ENCODE measurements at places on chromosomes 4 and X. TPM values are rescaled to one million over a fixed set of nuclear protein-coding genes. Genes with fewer than 3 reads are reported as not detected.

SLC7A11 gene
- 0.46 TPM for polyA plus RNA-seq

MMAA gene
- 6.3 TPM for polyA plus RNA-seq

DNA sequence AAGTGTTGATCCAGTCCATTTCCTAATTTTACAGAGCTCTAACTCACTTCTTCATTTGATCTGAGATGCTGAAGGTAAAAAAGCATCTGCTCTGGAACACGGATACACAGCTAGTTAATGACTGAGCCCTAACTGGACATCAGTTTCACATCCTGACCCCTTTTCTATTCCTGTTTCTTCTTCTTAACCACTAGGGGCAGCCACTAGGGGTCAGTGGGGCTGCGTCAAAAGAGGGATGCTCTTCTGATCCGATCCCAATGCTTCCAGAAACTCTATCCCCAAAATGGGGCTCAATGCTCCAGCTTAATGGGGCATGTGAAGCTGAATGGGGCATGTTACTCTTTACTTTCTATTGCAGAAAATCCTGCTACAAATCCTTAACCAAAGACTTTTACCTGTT lies 33.4 kb upstream of the PHKA2 start:
- DNase-seq = peak; percentile 15

GRCh38 chrX:142186103-142186502 lies 19.0 kb downstream of the MAGEC2 start:
- no peak for DNase-seq

GRCh38 chrX:71859637-71860036 lies 51.0 kb upstream of the NHSL2 start:
- DNase-seq = peak; percentile 13

- no peak for DNase-seq
These were observed 63.7 kb upstream of the HHIP start for GRCh38 chr4:144582105-144582850.

GYG2 gene
- 3.0 TPM for polyA plus RNA-seq

CSAG3 gene
- polyA plus RNA-seq = not detected

- no peak for DNase-seq
These were observed 9.5 kb downstream of the ASB5 start for GRCh38 chr4:176259330-176260090.

DNA sequence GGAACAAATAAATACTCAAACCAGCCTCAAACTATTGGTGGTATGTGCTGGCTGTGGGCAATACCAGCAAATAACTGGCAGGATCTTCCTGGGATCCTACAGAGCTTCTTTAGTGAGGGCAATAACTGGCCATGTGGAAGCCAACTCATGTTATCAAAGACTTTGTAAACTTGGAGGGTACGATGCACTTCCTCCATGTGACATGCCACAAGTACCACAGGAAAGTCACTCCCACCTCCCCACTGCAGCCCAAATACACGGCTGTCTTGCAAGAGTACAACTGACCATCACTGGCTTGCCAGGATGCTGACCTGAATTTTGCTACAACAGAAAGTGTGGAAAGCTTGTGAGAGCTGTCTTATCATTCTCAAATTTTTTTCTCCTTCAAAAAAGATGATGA lies 93.3 kb upstream of the MAML3 start:
- no peak for DNase-seq

- DNase-seq = no peak
These were observed 10.9 kb downstream of the DCK start for GRCh38 chr4:71004281-71004851.

GRCh38 chr4:74961230-74961629 lies 28.3 kb downstream of the PARM1 start:
- no peak for DNase-seq

- no peak for DNase-seq
These were observed 12.3 kb upstream of the CHRNA9 start for GRCh38 chr4:40322811-40323210.

DNA sequence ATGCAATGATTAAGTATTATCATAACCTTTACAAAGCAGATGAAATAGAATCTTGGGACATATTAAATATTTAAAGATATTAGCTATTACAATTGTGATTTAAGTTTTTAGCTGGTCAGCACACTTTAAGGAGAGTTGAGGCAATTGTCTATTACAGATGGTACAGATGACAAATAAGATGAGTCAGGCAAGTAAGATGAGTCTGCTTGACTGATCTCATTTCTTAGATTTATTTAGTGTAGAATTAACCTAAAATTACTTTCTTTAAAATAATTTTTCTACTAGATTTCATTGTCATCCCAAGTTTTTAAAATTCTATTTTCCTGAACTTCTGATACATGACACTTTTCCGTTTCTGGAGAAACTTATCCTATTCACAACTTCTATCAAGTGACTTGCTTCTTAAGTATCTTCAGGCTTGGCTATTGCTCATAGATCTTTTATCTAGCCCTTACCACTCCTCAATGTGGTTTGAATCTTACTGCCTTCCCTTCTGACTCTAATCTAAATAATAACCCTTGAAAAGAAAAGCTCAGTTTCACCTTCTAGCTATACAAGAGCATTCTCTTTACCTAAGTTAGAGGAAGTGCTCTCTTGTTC lies 32.9 kb downstream of the CXCL1 start:
- no peak for DNase-seq

PACRGL gene
- 13.3 TPM for polyA plus RNA-seq

DNA sequence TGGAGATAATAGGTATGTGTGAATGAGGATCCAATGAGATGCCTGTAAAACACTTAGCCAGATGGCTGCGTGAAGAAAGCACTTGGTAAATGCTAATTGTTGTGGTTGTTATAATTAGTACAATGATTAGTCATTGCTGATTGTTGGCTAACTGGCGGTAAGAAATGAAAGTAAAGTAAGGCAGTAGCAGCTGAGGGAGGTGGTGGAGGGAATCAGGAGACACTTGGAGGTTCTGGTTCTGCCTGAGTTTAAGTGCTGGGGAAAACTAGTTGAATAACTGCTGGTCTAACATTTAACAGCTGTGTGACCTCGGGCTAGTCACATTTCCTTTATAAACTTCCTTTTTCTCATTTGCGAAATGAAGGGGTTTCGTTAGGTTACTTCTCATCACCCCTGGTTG lies 30.9 kb downstream of the CD38 start:
- DNase-seq = no peak

DNA sequence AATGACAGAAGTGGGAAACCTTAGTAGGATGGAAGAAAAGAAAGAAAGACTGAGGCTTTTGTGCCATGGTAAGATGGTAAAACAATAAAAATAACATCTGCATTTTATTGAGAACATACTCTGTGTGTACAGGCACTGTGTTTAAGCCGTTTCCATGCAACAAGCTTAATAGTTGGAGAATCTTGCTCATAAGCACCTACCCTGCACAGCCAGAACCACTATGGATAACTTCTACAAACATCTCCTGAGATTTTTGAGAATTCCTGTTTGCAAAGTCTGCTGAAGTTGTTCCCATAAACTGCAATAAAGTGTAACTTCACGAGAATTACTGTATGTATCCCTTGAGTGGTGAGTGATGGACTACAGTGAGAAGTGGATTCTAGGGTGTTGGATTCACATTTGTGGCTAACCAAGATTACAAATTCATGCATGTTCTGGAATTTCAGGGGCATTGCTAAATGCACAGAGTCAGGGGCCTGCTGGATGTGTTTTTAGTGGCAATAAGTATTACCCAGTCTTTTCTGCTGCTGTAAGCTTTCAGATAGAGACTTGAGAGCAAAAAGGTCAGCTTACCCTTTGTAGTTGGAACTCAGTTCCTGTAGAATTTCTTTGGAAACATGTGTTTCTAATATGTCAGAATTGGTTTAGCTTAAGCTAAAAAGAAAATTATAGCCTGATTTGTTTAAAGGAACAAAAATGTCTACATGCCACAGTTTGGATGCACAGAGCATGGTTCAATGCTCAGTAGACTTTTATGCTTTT lies 132.5 kb downstream of the AFF1 start:
- no peak for DNase-seq

GRCh38 chr4:132934911-132935310 lies 214.2 kb upstream of the PCDH10 start:
- DNase-seq = no peak

GRCh38 chr4:112673686-112674085 lies 36.7 kb downstream of the LARP7 start:
- DNase-seq = no peak

GRCh38 chr4:185016101-185016940 lies 2.0 kb upstream of the HELT start:
- DNase-seq = no peak

TXK gene
- polyA plus RNA-seq = 0.65 TPM

CDKL2 gene
- polyA plus RNA-seq = not detected

DNA sequence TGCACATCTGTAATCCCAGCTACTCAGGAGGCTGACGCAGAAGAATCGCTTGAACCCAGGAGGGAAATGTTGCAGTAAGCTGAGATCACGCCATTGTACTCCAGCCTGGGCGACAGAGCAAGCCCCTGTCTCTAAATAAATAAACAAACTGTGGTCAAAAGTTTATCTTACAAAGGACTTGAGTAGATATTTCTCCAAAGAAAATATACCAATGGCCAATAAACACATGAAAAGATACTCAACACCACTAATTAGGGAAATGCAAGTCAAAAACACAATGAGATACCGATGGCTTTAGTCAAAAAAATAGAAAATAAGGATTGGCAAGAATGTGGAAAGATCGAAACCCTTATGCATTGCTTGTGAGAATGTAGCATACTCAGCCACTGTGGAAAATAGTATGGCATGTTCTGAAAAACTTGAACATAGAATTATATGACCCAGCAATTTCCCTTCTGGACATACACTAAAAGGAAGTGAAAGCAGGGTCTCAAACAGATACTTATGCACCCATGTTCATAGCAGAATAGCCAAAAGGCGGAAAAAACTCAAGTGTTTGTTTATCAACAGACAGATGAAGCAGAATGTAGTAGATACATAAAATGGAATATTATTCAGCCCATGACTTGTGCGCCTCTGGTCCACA lies 2.0 kb upstream of the CFAP97 start:
- no peak for DNase-seq

DNA sequence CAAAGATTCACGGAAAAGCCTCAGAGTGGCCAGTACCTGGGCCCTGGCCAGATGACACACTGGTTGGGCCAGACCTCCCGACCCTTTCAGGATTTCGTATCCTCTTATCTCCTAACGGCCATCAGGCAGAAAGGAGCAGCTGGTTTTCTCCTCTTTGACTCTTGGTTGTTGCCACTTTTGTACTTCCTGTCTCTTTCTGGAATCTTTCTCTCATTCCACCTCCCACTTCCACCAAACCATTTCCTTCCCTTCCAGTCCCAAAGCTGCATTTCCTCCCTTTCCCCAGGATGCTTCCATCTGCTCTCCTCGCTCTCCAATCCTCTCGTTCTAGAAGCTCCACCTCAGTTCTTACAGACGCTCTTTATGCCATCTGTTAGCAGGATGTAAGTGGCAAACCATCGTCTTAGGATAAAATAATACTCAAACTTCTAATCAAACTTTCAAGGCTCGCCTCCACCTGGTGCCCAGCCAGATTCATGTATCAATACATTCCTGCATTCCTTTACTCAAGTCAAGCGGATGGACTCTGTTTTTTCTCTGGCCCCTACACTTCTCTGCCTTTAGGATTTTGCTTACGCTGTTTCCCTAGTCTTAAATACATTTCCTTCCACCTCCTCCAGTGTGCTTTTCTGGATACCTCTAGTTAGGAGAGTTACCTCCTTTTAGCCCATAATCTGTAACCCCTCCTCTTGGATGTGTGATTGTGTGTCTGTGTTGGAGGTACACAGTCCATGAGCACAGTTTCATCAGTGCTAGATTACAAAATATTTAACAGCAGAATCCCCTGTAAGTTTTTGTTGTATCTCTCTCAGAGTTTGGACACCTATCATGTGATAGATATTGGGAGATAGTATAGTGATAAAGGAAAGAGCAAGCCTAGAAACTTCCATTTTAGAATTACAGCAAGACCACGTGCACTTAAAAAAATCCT lies 70.4 kb downstream of the LDB2 start:
- no peak for DNase-seq

GRCh38 chr4:72954811-72955210 lies 114.7 kb downstream of the COX18 start:
- no peak for DNase-seq

GRCh38 chr4:114599231-114599902 lies 760 bp downstream of the UGT8 start:
- DNase-seq = no peak

DNA sequence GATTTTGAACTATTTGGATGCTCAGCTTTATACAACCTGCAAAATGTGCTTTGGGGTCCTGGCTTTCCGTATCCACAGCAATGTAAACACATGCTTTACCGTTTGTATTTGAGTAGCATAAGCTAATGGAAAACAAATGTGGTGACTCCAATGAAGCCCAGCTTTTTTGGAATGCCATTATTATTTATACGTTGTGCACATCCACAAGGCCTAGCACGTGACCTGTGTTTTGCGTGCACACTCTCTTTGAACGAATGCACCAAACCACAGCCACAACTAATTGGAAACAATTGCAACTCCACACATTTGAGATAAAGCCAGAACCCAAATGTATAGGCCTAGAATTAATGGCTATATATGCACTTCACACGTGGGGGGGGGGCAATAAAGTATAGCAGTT lies 189.5 kb upstream of the GPC4 start:
- no peak for DNase-seq

MUC7 gene
- polyA plus RNA-seq = not detected

DNA sequence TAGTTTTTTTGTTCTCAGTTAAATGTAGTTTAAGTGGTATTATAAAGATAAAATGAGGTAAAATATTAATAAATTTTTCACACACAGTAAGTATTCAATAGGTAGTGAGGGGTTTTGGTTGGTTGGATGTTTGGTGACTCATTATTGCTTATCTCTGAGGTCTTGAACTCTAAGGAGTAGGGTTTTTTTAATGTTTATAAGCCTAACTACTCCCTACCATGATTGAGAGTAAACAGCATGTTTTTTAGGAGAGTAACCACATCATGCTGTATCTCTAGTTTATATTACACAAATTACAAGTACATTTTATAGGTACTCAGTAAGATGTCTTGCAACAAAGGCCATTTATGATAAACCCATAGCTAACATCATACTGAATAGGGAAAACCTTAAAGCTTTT lies 181.6 kb downstream of the MAPK10 start:
- no peak for DNase-seq

GRCh38 chrX:36445566-36445965 lies 526.0 kb downstream of the CFAP47 start:
- DNase-seq = no peak

EDNRA gene
- polyA plus RNA-seq = 20.0 TPM

GRCh38 chr4:3710451-3711182 lies 55.6 kb upstream of the ADRA2C start:
- no peak for DNase-seq

DNA sequence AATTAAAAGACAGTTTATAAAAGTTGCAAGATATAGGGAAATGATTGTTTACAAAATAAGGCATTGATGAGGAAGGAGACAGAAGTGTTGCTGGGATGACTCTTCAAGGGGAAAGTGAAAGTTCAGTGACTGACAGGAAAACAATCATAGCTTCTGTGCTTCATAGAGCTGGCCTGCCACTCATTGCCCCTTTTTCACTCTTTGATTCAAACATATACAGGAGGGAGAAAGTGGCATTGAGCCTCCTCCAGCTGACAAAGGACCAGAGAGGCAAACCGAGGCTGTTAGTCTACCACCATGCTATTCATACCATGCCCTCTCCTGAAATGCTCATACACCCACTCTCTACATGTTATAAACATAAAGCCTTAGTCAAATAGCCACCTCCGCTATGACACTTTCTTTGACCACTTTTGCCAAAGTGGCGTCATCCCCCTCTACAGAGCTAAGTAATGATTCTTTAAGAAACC lies 79.2 kb upstream of the ATOH1 start:
- DNase-seq = no peak

- no peak for DNase-seq
These were observed 5.3 kb downstream of the NAT8L start for GRCh38 chr4:2064276-2064991.

RADX gene
- polyA plus RNA-seq = 2.9 TPM

- no peak for DNase-seq
These were observed 1191.0 kb upstream of the AGA start for GRCh38 chr4:178633263-178633662.
